T-helper 1 cell (primary cell): ENCODE measurements at places on chromosomes 16 and 17.

- no peak for DNase-seq
Observed at GRCh38 chr16:12305847-12306801, 329.6 kb downstream of the SNX29 start.

GRCh38 chr17:66326476-66327047 is 24.1 kb downstream of the PRKCA start:
- no peak for DNase-seq

DNA sequence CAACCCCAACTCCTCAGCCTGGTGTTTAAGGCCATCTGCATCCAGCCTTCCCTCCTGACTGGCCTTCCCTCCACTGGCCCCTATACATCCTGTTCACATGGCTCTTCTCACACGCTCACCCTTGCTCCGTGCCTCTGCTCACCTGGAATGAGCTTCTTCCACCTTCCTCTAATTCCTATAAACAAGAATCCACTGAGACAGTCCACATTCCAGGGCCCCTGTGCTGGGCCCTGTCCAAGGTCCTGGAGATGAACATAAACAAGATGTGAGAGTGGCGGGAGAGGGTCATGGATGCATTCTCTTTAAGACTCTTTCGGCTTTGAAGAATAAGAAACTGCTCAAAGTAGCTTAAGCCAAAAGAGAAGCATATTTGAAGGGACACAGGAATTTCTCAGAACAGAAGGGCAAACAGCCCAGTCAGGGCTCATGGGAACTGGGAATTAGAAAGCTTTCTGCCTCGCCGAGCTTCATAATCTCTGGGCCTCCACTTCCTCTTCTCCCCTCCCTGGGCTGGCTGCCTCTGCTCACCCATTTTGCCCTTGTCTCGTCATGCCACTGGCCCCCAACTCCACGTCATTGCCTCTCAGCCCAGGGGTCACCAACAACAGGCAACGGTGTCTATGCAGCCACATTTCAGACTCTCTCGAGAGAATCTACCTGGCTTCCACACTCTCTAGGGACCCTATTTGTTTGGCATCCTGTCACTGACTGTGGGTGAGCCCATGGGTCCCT is 13.5 kb downstream of the SPPL2C start:
- no peak for DNase-seq

DNA sequence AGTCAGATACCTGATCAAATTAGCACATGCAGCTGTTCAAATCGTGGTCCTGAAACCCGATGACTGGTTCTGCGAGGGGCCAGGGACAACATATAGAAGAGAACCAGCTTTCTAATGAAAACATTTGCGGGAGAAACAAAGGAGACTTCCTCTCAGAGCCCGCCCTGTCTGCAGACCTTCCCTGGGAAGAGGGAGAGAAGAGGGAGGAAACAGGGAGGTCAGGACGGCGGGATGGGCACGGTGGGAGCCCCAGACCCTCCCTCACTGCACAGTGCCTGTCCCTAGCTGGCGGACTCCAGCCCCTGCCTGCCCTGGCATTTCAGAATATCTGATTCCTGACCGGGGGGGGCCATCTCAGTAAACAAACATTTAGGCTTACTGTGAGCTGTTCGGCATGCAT is 317.3 kb downstream of the FOXL1 start:
- DNase-seq = no peak

- no peak for DNase-seq
Observed at GRCh38 chr17:83029571-83029970, 49.8 kb upstream of the METRNL start.

DNA sequence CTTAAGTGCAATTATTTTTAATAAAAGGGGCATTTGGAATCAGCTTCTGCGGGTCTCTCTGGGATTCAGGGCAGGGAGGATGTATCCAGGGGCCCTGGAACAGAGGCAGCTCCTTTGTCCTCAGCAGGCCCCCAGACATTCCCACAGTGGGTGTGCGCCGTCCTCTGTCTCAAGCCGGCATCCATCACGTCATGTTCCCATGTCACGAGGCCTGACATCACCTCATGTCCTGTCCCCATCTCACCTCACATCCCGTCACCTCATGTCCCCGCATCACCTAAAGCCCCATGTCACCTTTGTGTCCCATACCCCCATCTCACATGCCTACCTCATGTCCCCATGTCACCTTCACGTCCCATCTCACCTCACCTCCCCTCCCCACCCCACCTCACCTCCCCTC is 18.5 kb downstream of the GAA start:
- DNase-seq = no peak

GRCh38 chr16:27197004-27197403 is 6.3 kb upstream of the KDM8 start:
- no peak for DNase-seq

DNA sequence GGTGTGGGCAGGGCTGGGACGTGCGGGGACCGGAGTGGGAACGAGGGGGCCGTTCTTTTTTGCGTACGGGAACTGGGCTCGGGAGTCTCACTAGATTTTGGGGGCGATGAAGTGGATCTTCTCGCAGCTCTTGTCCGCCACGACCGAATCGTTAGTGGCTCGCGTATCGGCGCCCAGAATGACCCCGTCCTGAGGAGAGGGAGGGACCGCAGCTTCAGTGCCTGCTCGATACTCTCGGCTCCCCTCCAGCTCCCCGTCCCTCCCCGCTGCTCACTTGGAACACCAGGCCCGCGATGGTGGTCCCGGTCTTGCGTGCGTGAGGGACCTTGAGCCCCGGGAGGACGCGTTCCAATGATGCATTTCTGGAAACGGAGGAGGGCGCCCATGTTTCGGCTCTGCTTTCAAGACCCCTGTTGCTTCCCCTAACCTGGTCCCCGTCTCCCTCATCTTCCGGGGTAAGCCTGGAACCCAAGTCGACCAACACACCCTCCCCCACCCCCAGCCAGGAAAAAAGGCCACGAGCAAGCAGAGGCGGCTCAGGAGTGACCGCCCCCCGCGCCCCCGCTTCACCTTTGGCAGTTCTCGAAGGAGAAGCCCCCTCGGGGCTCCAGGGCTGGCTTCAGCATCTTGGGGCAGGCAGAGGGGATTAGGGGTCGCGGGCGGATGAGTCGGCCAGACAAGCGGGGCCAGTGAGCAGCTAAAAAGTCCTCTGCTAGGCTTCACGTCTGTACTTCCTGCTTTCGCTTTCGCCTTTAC is at the start of gene PSMB10:
PSMB10 (minus strand) TSS at position 727 of the 756 bp plus-strand sequence; CDS start at position 626, 101 bp downstream.
- no peak for DNase-seq

GRCh38 chr16:4689864-4690704 is 3.3 kb upstream of the NUDT16L1 start:
- DNase-seq = no peak
